Erythroblast (primary cell): ENCODE measurements at places on chromosomes 2 and 18.
A peak's percentile ranks its signal among the peaks of the same experiment; 100 is the strongest.

- no peak for DNase-seq
These were observed 28.3 kb upstream of the NTSR2 start for GRCh38 chr2:11698009-11698922.

GRCh38 chr2:134657650-134658250 lies 61.0 kb downstream of the TMEM163 start:
- no peak for DNase-seq

DNA sequence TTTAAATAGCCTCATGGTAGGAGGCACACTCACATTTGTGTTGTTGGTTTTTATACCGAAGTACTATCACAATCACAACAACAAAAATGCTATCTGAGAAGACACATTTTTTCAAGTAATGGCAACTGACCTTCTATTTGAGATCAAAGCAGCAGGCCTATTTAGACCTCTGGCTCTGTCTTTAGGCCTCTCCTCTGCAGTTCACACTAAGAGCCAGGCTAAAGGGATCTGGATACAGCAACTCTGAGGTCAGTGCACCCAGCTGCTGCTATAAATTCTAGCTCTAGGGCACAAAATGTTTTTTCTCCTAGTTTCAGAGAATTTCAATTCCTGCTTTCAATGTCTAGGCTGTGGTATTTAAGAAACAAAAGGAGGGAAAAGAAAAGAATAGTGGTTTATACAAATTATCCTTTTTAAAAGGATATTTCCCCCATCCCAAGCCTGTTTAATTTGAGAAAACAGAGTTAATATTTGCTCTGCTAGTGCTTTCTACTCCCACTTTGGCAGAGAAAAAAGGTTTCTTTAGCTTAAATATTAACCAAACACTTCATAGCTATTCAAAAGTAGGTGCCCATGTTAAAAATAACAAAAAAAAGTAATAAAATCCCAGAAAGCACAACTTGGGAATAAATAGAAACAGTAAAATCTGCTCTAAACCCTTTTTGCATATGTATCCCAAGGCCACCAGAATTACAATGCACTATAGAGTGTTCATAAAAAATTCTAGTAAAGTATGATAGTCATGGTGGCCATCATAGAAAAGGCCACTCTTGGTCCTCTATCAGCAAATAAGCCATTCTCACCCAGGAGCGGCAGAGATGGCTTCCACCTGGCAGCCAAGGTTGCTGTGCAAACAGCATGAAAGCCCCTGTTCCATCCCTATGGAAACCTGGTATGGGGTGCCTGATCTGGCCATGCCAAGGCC lies 293.6 kb upstream of the SESTD1 start:
- DNase-seq = no peak

- DNase-seq = peak; percentile 80
These were observed at the start of gene ERFE for GRCh38 chr2:238158509-238159070. Gene ERFE, plus strand, starts transcription at chr2:238158970. Its CDS starts 38 bp downstream, at chr2:238159008.

DNA sequence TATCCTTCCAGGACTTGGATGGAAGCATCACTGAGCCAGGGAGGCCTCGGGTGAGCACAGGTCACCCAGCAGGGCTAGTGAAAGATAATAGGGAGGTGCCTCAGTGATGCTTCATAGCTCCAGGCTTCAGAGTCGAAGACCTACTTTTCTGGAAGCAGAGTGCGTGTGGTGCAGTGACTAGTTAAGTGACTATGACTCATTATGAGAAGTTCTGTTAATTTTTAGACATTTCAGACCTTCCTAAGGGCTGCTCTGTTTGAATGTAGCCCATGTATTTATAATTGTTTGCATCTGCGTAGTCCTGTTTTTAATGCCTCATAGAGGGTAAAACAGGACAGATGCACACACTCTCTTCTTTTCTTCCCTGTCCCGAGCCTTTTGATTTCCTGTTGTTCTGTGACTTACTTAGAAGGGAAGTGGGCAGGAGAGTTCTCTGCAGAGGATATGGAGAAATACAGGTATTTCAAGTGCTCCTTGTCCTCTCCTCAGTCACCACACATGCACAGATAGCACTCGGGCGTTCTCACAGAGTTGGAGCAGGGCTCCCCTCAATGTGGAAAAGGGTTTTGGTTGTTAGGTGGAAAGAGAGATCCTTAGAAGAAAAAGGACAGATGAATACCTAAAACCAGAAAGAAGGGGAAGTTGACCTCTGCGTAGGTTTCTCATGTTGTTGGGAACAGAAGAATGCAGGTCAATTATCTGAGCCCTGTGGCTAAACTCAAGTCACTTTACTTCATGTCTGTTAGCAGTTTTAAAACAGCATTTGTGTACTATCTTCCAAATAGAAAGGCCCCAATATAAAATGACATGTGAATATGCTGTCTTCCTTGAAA lies 34.7 kb downstream of the RALB start:
- DNase-seq = no peak

GRCh38 chr18:23703057-23703986 lies 14.1 kb downstream of the LAMA3 start:
- DNase-seq = peak; percentile 41

DNA sequence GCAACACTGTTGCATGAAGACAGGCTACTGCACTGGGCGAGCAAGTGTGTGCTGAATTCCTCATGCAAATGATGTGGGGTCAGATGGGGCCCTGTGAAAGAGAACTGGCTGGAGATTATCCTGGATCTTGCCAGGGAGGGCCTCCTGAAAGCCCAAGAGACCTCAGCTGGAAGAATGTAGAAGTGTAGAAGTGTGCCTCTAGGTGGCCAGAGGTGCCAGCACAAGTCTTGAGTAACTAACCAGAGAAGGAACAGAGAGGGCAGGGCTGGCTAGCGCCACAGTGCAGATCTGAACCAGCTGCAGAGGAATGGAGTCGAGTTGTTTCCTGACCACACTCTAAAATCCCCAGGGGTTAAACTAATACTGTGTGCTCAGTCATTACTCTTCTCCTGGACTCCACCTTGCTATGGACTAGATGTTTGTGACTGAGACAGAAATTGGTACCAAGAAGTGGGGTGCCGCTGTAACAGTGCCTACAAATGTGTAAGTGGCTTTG lies 399.3 kb downstream of the LRATD1 start:
- no peak for DNase-seq

DNA sequence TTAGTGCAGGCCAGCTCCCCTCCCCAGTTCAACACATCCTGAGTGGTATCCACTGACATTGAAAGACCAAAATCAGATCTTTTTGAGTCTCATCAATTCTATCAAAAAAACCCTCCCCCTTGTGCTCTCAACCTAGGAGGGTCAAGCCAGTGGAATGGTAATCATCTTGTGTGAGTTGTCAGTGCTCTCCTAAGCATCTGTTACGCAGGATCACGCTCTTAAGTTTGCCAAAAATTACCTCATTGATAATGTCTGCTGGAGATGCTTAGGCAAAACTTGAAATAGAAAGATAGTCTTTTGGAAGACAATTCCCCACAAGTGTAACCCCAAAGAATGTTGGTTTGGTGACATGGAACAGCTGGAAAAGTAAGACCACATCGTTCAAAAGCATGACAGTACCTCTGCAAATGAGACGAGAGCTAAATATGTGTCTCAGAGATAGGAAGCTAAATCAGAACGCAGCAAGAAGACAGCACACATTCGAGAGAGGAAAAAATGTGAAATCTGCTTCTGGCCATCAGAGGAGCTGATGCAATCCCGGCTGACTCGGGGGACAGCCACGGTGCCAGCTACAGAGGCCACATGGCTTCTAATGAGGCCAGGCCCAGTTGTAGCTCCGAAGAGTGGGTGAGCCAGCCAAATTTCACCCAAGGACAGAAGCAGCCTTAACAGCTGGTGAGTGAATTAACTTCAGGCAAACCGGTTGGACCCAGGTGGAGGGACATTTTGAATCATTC lies 753.9 kb downstream of the RNF144A start:
- DNase-seq = no peak

GRCh38 chr2:230678451-230678850 lies 34.2 kb upstream of the CAB39 start:
- DNase-seq = no peak

GRCh38 chr2:192162392-192163042 lies 32.2 kb downstream of the TMEFF2 start:
- DNase-seq = peak; percentile 66

- no peak for DNase-seq
These were observed 31.3 kb upstream of the BAZ2B start for GRCh38 chr2:159647667-159648066.

GRCh38 chr2:231263118-231263831 lies 64.8 kb downstream of the ARMC9 start:
- no peak for DNase-seq

DNA sequence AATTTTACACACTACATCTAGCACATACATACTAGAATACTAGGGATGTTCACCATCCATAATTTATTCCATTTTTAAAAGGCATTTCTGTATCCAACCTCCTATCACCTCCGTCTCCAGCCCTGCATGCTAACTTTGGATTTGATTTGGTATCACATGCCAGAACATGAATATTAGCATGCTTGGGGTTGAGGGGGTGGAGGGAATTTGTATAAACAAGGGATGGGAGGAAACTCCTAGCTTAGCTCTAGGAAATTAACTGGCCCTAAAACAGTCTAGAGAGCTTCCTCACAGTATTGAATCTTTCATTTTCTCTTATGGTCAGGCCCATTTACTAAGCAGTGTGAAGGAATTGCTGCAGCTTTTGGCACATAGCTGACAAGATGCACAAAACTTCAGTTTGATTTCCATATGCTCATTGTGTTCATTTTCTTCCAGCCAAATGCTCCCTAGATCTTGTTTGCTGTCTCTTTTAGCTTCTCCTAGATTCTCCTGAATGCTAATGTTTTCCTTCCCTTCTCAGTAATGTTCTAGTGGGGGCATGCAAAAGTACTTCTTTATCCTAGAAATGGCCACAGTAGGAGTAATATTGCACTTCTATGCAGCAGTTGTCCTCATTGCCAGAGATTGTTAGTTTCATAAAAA lies 135.2 kb downstream of the VWC2L start:
- DNase-seq = no peak

GRCh38 chr2:39152504-39152903 lies 31.7 kb upstream of the SOS1 start:
- peak; percentile 22 for DNase-seq

GRCh38 chr2:20150806-20151571 lies 73.9 kb downstream of the SDC1 start:
- DNase-seq = no peak
